ENCODE measurements at places on chromosomes 13 and 19. TPM values are rescaled to one million over a fixed set of nuclear protein-coding genes. Genes with fewer than 3 reads are reported as not detected.

GRCh38 chr13:44698066-44698465, 121.9 kb upstream of the TSC22D1 start:
- peaks cover 3% of the 10 kb centered on the region for H3K4me1 ChIP-seq
- H3K27me3 ChIP-seq: no peaks in the 10 kb centered on the region
- no peak overlapping the region for H3K27ac ChIP-seq

GRCh38 chr13:79834876-79835275, 353.9 kb downstream of the NDFIP2 start:
- peaks cover 6% of the 10 kb centered on the region for H3K36me3 ChIP-seq
- no peak overlapping the region for H3K27ac ChIP-seq
- no peak overlapping the region for H3K4me3 ChIP-seq
- H3K4me1 ChIP-seq: peaks cover 27% of the 10 kb centered on the region

GRCh38 chr13:92436924-92437323, 789.7 kb upstream of the GPC6 start:
- H3K27ac ChIP-seq: no peak overlapping the region
- no peaks in the 10 kb centered on the region for H3K27me3 ChIP-seq
- no peak overlapping the region for H3K4me3 ChIP-seq
- no peaks in the 10 kb centered on the region for H3K36me3 ChIP-seq
- DNase-seq: no peak
- H3K4me1 ChIP-seq: no peaks in the 10 kb centered on the region

- no peak overlapping the region for H3K4me3 ChIP-seq
- no peak for DNase-seq
- H3K27me3 ChIP-seq: no peaks in the 10 kb centered on the region
- peaks cover 5% of the 10 kb centered on the region for H3K4me1 ChIP-seq
- peaks cover 4% of the 10 kb centered on the region for H3K36me3 ChIP-seq
Measured at GRCh38 chr19:49524812-49525455, 2.9 kb upstream of the RCN3 start.

DNA sequence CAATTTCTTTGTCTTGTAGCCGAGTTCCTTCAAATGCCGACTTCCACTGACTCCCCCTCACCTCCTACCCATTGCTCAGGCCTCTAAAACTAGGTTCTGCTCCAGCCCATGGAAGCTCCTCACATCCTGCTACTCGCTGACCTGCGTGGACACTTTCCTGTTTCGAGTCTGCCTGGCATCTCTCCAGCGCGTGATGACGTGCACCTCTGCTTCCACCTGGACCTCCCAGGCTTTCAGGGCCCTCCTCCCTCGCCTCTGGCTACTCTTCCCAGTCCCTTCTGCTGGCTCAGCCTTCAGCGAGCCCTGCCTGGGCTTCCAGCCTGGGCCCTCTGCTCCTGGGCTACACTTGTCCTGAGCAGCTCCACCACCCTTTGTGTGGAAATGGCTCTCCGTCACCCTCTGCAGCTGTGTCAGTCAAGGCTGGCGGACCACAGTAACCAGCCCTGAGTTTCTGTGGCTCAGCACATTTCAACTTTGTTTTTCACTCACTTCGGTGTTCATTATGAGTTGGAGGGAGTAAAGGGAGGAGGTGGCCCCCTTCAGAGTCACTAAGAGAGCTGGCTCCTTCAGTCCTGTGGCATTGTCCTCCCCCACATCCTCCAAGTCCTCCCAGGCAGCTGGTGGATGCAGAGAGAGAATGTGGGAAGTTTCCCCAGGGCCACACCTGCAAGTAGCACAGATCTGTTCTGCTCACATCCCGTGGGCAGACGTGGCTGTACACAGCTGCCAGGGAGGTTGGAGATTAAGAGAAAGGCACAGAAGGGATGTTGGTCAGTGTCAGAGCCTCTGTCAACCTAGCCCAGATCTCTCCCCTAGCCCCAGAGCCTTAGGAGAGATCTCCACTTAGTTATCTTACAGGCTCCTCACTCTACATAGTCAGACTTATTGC, 49.4 kb downstream of the SERP2 start:
- no peak overlapping the region for H3K4me3 ChIP-seq
- H3K27ac ChIP-seq: no peak overlapping the region
- no peaks in the 10 kb centered on the region for H3K36me3 ChIP-seq

The TSSK6 gene
- total RNA-seq: 2.3 TPM

The MIR17HG gene
- total RNA-seq: 21.8 TPM

The MUC16 gene
- 342 TPM for total RNA-seq

All from type B pancreatic cell (in vitro differentiated cells).